ENCODE measurements at places on chromosomes 4 and X.

DNA sequence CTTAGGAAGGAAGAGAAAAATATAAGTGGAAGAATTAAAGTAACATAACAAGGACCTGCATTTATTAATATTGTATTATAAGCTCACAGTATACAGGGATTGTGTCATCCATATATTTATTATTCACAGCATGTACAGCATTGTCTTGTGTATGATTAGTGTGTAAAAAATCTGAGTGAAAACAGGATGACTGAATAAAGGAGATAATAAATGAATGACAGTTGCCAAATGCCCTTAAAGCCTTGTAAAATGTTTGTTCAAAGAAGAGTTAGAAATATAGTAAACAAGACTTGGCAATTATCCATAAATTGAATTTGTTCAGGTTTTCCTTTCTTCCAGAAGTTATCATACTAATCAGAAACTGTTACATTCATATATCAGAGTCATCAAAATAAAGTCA is 172.7 kb downstream of the BTC start:
- DNase-seq: no peak

DNA sequence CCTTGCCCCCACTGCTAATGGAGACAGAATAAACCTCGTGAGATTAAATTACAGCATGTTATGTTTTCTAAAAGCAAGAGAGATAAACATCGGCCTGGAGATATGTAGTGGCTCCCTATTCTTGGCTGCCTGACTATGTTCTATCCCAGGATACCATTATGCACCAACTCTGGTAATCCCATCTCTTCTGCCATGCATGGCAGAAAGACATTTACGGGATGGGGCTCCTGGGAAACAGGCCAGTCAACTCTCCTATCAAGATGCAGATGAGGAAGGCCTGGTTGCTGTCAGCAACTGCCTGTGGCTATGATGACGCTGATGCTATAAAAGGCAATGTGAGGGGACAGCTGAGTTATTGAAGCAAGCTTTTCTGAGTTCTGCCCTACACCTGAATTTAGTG is 166.2 kb upstream of the VCX3A start:
- DNase-seq: no peak

DNA sequence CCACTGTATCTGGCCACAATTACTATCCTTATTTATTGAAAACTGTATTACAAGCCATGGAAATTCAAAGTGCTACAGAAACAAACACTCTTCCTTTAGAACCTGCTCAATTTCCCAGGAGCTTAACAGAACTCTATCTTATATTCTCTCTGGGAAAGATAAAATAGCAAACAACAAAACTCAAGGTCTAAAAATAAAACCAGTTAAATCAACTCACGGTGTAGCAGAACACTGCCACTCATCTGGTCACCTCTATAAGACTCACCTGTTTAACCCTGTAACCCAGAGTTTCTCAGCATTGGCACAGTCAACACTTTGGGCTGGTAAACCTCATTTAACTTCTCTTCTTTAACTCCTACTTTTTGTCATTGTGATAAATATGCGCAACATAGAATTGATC is 348.9 kb downstream of the DCHS2 start:
- DNase-seq: no peak

GRCh38 chrX:50075630-50076339 is 125.0 kb downstream of the AKAP4 start:
- no peak for DNase-seq

DNA sequence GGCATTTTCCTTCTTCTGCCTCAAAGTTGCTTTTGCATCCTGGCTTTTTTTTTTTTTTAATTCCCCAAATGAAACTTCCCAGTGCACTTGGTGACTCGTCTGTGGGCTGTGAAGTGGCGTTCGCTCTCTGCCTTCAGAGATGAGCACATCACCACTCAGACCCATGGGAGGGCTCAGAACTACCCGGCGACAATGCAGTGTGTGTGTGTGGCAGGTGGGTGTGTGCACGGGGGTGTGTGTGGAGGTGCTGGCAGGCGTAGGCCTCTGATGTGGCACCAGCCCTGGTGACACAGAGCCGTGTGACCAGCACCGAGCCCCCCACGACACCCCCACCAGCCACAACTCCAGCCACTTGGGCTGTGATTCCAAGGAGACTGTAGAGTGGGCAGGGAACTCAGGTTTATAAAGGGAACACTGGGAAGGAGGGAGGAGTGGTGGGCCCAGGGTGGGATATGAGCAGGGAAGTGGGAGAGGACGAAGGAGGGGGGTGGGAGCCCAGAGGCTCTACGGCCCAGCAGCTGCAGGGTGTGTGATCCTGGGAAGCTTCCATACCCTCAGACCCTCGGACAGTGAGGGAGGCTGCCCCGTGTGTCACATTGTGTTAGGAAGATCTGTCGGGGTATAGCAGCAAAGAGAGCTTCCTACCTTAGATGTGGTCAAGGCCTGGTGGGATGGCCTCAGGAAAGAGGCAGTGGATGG is 6.0 kb upstream of the WFS1 start:
- DNase-seq: no peak

GRCh38 chr4:60241866-60242265 is 958.3 kb upstream of the ADGRL3 start:
- DNase-seq: no peak

GRCh38 chrX:13175056-13175455 is 130.6 kb upstream of the FAM9C start:
- no peak for DNase-seq

- DNase-seq: no peak
Measured at GRCh38 chr4:147617841-147618691, 869 bp downstream of the TMEM184C start.

GRCh38 chrX:15956681-15957080 is 102.1 kb upstream of the AP1S2 start:
- DNase-seq: no peak

- no peak for DNase-seq
Measured at GRCh38 chr4:30726090-30726675, 6.0 kb downstream of the PCDH7 start.

DNA sequence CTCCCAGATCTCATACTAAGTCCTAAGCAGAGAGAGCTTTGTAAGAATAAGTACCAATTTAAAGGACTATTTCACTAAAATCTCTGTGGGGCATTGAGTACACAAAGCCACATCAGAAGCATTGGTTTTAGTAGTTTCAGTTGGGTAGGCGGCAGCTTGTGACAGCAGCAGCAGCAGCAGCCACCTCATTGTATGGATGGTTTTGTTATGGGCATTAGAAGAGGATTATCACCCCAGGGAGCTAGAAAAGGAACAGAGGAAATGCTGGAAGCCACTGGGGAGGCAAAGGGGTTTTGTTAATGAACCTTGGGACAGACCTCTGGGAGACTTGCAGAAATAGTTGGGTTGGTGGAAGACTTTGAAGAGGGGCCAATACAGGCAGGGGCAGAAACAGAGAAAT is 93.9 kb upstream of the FRMPD3 start:
- DNase-seq: no peak

DNA sequence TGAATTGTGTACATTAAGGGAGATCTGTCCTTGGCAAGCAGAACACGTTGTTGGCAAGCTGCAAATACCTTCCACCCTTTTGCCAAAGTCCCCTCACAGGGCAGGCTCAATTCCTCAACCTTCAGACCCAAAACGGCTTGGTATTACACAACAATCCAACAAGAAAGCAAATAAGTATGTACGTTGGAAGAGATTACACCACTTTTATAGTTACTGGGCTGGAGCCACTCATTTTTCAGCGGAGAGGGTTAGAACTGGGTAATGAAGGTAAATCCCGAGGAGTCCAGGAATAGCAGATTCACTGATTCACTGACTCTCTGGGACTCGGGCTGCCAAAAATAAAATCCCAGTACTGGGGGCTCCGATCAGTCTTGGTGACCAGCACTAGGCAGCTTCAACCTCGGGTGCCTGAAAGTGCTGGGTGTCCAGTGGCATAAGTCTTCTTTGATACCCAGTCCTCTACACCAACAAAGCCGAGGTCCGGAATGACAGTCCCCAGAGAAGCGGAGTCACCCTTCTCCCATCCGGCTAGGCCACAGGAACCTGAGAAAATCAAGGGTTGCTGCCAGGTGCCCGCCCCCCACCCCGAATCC is 587 bp downstream of the TIMM8A start:
- no peak for DNase-seq

DNA sequence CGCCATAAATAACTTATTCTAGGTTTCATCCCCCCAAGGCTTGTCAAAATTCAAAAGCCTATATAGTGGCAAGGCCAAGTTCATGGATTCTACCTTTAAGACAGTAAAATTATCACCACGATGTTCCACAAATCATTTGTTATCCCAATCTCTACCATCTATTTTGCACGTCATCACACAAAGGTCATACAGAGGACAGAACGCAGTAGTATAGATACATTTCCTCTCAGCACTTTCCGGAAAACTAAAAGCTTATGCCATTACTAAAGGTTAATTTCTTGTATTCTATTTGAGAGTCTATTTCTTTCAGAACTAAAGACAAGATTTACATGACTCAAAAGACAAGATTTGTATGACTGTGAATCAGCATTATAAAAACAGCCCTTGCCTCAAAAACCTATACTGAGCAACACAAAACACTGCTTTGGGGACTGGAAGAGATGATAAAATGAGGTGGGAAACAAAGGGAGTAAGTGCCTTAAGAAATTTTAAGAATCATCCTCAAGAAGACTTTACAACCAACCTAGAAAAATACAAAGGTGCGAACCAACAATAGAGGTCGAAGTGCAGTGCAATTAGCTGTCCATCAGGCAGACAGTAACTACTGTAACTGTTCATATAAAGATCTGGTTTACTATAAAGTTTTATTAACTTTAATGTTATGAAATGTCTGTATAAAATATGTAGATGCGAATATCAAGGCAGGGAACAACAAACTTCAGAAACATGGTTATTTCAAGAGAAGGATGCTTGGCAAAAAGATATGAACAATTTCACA is 7.6 kb downstream of the UBE2D3 start:
- no peak for DNase-seq

DNA sequence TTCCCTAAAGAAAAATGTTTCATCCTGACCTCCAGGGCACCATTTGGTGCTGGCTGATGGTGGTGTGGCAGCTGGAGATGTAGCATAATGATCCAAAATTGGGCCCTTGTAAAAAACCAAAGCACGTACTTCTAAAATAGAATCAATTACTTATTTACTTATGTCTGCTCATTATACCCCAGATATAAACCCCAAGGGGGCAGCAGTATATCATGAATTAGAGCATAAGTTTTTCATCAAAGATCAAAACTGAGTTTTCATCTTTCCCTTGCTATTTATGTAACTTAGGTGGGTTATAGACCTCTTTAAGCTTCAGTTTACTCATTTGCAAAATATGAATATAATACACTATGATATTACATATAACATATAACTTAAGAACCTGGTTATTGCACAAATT is 241.1 kb downstream of the TACR3 start:
- DNase-seq: no peak

- peak; percentile 34 for DNase-seq
Measured at GRCh38 chr4:71559957-71560571, 221.2 kb downstream of the SLC4A4 start.

DNA sequence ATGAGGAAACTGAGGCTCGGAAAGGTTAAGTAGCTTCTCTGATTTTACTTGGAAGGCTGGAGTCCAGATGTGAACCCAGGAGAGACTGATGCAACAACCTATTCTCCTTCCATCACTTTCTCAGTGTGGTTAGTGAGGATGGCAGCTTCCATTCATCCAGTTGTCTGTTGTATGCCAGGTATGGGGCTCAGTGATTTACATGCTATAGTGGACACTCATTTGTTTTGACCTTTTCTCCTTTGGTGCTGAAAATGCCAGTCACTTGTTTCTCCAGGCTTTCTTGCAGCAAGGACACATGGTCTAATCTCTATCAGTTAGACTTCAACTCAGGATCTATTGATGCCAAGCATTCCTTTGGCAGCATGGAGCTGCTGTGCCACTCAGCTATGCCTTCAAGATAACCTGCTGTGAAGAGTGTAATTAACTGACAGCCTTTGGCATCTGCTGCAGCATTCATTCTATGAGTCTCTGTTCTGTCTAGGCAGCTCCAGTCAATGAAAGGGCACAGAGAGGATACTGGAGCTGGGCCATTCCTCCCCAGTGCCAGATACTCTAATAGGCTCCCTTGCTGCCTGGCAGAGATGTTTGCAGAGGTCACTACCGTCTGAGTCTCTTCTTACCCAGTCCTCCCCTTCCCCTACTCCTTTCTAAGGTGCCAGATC is 11.0 kb upstream of the CWH43 start:
- no peak for DNase-seq

DNA sequence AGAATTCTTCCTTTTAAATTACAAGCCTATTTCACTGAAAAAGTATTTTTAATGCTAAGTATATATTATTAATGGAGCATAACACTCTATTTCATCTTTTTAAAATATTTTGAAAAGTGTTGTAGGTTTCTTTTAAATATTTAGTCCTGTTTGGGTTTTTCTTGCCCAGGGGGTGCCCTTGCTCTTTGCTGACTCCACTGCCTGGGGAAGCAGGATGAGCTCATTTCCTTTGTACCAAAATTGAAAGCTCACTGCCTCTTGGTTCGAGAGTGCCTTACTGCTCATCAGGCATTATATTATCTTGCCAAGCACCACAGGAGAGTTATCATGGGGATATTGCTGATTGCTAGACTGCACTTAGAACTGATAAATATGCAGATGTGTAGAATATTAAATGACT is 819.2 kb downstream of the PCDH18 start:
- no peak for DNase-seq

DNA sequence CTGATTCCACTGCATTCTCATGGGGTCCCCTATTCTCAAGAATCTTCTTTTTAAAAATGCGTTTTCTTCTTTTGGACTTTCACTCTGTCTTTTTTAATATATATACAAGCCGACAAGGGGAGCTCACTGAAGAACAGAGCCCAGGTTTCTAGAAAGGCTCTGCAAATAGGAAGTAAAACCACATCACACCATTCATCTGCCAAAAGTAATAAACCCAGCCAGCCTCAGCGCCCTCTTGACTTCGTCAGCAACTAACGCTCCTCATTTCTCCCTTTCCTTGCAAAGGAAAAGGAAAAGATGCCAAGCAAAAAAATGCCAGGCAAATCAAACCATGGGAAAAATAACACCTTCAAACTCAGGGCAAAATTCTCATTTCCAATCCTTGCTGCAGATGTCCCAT is 136.4 kb downstream of the HHIP start:
- no peak for DNase-seq

DNA sequence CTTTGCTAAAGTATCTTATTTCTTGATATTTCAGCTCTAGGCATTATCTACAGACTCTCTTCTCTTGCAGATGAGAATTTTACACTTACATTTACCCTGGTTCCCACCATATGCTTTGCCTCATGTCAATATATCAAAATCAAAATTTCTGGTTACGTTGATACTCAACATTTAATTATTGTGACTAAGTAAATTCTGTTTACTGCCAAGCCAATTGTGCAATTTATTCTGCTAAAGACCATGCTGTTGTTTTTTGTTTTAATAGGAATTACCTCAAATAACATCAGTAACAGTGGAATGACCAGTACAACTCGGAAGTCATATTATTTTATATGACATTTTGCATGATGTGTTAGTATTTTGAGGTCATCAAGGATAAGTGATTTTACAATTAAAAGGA is 125.5 kb downstream of the IL15 start:
- no peak for DNase-seq

GRCh38 chr4:93031431-93032098 is 727.8 kb downstream of the GRID2 start:
- no peak for DNase-seq

- no peak for DNase-seq
Measured at GRCh38 chr4:7199771-7200441, 7.6 kb downstream of the SORCS2 start.
